Stimulated activated CD8-positive, alpha-beta memory T cell treated with anti-CD3 and anti-CD28 coated beads, Interleukin-4, amount 100 ng/mL, for 1 hour (primary cell): ENCODE measurements at places on chromosomes 7 and 10.

- no peak for DNase-seq
Measured at GRCh38 chr10:24255115-24255880, 46.4 kb downstream of the KIAA1217 start.

- no peak for DNase-seq
Measured at GRCh38 chr7:31776616-31777015, 89.6 kb downstream of the PPP1R17 start.

DNA sequence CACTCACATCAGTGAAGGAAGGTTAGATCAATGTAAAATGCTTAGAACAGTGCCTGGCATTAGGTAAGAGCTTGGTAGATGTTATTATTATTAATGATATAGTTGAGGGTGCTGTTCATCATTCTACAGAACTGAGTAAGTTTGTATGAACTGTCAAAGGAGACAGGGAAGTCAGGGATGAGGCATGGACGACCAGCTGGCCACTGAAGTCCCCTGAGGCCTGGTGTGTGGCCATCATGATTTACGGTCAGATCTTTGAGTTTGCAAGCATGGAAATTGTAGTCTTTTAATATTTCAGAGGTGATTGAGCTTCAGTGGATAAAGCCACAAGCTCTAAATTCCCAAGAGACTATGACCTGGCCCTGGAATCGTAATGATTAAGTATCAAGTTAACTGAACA is 6.9 kb downstream of the ARMC3 start:
- no peak for DNase-seq

- DNase-seq, result no peak
Measured at GRCh38 chr7:46806856-46807255, 775.1 kb downstream of the TNS3 start.

DNA sequence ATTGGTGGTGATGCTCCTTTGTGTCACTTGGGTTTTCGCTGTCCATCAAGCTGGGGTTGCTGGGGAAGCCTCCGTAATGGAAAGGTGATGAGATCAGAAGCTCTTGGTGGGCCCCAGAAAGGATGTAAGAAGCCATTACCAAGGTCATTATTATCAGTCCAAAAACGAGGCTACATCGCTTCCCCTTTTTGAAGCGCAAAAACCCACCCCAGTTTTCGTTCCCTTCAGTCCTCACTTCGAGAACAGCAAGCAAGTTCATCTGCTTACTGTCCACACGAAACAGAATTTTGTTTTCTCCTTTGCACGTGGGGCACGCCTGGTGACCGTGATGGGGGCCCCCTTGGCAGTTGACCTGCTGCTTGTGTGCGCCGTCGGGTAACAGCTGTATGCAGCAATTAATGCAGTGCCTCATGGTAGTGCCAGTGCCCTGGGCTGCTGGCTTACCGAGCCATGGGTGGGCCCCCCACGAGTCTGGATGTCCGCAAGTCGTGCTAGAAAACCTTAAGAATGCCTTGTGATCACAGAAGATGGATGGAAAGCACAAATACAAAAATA is 47.5 kb downstream of the CHST15 start:
- DNase-seq, result no peak

- no peak for DNase-seq
Measured at GRCh38 chr10:99631496-99631895, 11.3 kb upstream of the SLC25A28 start.

- no peak for DNase-seq
Measured at GRCh38 chr10:61869774-61870525, 31.5 kb upstream of the ARID5B start.

- DNase-seq, result no peak
Measured at GRCh38 chr7:50446542-50446960, 3.6 kb downstream of the FIGNL1 start.

GRCh38 chr10:82759050-82759449 is 884.1 kb downstream of the NRG3 start:
- no peak for DNase-seq

DNA sequence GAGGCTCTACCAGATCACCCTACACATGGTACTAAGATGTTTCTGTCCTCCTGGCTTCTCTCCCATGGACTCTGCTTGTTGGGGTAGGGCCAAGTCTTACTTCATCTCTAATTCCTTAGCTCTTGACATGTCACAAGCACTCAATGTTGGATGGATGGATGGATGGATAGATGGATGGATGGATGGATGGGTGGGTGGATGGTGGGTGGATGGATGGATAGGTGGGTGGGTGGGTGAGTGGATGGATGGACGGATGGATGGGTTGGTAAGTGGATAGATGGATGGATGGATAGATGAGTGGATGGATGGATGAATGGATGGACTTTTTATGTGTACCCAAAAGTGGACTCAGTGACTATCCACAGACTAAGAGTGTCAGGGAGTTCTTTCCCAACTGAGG is 28.5 kb downstream of the HSPA12A start:
- DNase-seq, result no peak

DNA sequence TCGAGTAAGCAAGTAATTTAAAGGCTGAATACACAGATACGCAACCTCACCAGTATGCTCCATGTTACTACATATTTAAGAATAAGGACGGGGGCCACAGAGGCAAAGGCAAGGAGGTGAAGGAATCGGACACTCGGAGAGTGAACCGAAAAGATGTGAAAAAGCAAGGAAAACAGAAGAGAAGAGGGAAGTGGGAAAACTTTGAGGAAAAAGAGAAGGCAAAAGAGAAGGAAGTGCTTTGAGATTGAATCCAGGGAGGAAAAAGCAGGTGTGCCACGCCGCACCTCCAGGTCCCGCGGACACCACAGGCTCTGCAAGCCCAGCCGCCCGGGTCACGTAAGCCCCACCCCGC is 367 bp upstream of the AVL9 start:
- no peak for DNase-seq

DNA sequence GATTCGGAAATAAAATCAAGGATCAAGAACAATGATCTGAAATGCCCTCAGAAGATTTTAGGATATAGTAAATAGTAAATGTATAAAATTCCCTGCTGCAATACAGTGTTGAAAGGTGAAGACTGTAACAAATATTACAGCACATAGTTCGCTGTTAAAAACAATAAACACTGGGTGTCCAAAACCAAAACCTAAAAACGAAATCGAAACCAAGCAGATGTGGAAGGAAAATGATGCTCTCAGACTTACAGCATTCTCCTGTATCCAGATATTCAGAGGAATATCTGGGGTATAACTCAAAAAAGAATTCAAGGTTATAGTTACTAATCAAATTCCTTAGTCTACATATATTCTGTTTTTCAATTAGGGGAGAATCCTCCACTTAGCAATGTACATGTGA is 708.1 kb upstream of the PCDH15 start:
- DNase-seq, result no peak

DNA sequence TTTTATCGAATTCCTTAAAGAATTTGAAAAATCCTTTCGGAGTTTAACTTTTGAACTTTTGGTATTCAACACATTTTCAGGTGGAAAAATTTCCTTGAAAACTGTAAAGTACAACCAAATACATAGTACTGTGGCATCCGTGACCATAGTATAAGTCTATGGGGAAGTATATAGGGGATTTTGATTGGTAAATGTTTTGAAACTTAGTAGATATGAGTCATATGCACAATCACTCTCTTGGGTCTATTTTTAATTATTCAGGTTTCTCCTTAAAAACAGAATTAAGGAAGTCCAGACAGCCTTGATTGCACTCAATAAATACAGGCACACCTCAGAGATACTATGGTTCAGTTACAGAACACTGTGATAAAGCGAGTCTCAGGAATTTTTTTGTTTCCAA is 64.2 kb downstream of the AVL9 start:
- DNase-seq, result no peak

DNA sequence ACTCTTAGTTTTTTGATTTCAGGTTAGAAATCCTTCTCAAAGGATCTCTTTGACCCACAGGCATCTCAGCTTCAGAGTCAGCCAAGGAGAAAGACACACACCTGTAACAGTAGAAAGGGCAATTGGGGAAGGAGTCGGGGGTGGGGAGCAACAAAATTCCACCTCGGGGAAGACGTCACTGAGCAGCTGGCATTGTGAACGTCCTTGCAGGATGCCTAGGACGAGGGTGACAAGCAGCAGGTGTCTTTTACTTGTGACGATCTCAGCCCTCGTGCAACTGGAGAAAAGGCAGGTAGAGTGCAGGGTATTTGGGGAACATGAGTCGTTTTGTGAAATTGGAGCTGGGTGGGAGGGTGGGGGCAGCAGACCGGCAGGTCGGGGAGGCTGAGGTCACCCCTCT is 627.0 kb downstream of the ACTR3B start:
- no peak for DNase-seq

DNA sequence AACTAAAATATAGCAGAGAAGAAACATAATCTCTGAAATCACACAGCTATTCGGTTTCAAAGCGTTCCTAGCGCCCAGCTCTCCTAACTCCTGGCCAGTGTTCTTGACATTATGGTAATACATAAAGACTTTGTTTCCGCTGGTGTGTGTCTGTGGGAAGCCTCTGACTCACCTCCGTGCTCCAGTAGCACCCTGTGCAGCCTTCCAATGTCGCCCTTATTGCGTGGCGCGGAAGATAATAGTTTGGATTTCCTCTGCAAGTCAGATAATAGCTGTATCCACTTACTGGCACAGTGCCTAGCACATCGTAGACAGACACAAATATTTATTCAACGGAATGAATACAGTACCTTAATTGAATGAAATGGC is 570 bp downstream of the BMS1 start:
- DNase-seq, result no peak

GRCh38 chr7:33554046-33554445 is 351.3 kb upstream of the BMPER start:
- DNase-seq, result no peak

DNA sequence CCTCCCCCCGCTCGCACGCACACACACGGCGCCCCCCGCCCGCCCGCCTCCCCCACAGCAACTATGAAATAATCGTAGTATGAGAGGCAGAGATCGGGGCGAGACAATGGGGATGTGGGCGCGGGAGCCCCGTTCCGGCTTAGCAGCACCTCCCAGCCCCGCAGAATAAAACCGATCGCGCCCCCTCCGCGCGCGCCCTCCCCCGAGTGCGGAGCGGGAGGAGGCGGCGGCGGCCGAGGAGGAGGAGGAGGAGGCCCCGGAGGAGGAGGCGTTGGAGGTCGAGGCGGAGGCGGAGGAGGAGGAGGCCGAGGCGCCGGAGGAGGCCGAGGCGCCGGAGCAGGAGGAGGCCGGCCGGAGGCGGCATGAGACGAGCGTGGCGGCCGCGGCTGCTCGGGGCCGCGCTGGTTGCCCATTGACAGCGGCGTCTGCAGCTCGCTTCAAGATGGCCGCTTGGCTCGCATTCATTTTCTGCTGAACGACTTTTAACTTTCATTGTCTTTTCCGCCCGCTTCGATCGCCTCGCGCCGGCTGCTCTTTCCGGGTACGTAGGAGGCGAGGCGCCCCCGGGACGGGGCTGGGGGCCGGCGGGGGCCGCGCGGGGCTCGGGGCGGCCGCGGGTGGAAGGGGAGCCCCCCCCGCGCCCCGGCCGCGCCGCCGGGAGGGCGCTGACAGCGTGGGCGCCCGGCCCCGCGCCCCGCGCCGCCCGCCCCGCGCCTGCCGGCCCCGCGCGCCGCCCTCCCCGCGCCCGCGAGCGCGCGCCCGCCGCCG is 441 bp downstream of the BMI1 start:
- no peak for DNase-seq

- no peak for DNase-seq
Measured at GRCh38 chr10:129936266-129936922, 27.7 kb downstream of the EBF3 start.

DNA sequence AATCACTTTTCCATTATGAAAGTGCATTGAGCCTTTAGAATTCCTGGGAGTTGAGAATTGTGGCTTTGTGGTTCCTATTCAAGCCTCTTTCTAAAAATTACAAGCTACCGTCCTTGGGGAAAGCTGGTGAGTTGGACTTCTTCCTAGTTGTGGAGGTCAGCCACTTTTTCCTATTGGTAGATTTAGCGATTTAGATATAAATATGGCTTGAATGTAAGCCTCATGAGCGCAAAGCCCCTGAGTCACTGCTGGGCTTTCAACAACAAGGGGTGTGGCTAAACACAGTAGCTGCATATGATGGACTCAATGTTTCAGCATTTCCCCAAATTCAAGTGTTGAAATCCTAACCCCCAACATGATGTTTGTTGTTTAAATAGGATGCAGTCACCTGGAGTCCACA is 150.0 kb upstream of the IGFBP3 start:
- DNase-seq, result no peak

DNA sequence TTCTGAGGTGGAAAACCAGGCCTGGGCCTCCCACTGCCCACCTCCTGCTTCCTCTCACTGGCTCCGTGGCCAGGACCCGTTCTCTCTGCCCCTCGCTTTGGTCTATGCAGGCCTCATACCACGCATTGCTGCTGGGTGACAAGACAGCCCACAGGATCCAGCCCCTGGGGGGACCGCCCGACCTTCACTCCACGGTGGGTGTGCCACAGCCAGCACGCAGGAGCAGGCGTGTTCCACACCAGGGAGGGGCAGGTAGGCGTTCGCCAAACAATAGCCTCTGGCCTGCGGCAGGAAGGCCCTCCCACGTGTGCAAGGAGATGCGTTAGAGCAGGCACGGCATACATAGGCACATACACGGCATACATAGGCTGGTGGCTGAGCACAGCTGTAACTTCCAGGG is 233.4 kb downstream of the WDR37 start:
- no peak for DNase-seq

DNA sequence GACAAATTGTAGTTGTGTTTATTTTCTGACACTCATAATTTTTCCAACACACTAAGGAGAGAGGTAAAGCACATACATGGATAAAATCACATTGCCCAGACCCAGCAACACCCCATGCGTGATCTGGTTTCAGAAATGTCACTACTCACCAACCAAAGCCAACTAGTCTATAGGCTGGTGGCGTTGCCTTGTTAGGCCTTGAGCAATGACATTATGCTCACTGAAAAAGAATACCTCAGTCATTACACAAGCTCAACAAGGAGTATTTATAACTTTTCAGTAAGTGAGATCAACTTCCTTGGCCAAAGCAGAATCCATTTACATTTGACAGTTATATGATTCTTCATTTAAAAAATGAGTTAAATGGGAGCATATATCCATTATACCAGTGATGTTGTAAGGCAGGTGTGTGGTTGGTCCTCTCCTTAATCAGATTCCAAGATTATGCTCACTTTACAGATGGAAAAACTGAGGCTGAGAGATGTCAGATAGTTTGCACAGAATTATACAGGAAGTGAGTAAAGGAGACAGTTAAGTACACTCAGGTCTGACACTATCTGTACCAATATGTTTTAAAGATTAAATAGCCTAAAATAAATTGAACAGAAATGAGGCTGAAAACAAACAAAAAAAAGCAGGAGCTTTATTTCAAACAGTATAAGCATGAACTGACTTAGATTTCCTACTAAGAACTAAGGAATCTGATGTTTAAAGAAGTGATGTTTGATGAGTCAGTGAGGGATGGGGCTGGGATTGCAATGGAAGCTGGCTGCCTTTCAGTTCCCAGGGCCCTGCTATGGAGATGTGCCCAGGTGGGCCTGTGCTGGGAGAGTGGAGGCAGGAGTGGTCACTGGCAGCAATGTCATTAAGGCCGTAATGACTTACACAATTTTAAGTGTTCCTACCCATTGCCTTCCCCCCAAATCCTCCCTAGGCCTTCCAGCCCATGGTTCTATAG is 118.3 kb downstream of the RAPGEF5 start:
- no peak for DNase-seq

GRCh38 chr10:21517134-21518031 is 8.1 kb downstream of the SKIDA1 start:
- DNase-seq, result no peak

GRCh38 chr7:1739593-1739992 is 69.5 kb downstream of the ELFN1 start:
- DNase-seq, result no peak
